Glutamatergic neuron (in vitro differentiated cells): ENCODE measurements at places on chromosomes 7 and 10. TPM values are rescaled to one million over a fixed set of nuclear protein-coding genes. Genes with fewer than 3 reads are reported as not detected.

GRCh38 chr10:12534824-12535223, 185.5 kb downstream of the CAMK1D start:
- no peak for DNase-seq

DNA sequence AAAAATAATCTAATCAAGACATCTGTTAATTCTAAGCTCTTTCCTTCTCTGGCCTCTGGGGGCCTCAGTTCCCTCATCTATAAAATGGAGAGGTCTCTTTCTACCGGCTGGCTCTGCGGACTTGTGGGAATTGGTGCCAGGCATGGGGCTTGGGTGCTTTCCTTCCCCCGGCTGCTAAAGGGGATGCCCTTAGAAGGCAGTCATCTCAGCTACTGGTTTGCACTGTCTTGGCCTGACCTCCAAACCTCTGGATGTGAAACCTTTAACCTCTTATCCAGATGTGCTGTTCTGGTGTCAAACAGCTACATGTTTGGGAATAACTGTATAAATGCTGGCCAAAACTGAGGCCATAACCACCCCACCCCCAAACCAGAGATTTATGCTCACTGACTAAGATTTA, 320.0 kb downstream of the RPS24 start:
- DNase-seq: no peak

The PCLO gene
- 17.4 TPM for total RNA-seq

DNA sequence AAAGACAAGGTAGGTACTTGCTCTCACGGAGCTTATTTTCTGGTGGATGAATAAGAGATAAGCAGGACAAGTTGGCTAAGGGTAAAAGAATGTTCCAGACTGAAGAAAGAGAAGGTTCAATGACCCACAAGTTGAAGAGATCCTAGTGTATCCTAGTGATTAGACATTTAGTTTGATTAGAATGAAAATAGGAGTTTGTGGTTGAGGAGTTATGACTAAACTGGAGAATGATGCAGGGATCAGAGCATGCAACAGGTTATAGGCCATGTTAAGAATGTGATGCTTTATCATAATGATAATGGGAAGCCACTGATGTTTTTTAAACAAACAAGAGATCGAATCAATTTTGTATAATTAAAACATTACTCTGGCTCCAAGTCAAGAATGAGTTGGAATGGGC, 357.2 kb downstream of the HPSE2 start:
- DNase-seq: no peak
